Activated naive CD4-positive, alpha-beta T cell treated with Interleukin-2 at 50 U/mL for 16 hours (primary cell): ENCODE measurements at places on chromosomes 3 and 15.

GRCh38 chr3:45748068-45748467 lies 48.3 kb downstream of the SLC6A20 start:
- no peak for DNase-seq

DNA sequence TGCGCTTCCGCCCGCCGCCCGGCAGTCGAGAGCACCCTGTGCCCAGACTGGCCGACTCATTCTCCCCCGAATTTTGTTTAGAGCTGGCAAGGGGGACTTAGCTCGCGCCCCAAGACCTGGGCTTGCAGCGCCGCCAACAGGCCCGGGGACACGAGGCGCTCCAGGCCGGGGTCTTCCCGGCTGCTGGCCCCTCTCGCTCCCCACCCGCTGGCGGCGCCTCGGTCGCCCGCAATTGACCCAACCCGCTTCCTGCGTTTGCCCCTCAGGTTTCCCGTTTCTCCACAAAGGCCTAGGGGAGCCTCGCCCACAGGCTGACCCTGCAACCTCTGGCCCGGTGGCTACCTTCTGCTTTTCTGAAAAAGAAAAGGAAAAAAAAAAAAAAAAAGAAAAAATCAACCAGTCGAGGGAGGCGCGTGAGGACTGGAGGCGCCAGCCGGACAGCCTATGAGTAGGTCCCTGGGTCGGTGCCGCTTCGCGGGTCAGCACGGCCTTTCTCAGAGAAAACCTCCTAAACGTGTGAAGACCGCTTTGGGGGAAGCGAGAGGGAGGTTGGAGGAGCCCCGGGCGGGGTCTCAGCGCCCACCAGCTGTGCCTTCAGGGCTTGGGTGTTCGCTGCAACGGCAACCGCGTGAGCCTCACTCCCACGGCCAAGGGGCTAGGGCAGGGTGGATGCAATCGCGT lies 7.2 kb downstream of the FOXL2 start:
- DNase-seq = no peak

- no peak for DNase-seq
Observed at GRCh38 chr3:155189478-155189877, 104.0 kb downstream of the STRIT1 start.

DNA sequence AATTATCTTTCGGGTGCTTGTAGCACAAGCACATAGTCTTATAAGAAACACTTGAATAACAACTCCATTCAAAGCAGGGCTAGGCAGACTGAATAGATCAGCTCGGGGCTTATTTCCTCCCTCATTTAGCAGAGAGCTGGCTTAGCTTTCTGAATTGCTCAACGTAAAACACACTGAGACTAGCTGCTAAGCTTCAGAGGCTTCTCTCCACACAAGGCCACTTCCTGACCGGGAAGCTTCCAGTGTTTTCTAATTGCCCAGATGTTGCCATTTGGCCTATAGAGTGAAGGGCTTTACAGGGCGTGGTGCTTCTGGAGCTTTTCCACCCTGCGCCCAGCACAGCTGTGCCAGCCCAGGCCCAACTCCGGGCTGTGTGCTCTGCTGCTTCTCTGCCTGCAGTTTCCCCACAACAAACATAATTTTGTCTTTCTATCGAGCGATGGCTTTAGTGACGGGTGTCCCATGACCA lies 16.6 kb downstream of the FAM240A start:
- DNase-seq = no peak

DNA sequence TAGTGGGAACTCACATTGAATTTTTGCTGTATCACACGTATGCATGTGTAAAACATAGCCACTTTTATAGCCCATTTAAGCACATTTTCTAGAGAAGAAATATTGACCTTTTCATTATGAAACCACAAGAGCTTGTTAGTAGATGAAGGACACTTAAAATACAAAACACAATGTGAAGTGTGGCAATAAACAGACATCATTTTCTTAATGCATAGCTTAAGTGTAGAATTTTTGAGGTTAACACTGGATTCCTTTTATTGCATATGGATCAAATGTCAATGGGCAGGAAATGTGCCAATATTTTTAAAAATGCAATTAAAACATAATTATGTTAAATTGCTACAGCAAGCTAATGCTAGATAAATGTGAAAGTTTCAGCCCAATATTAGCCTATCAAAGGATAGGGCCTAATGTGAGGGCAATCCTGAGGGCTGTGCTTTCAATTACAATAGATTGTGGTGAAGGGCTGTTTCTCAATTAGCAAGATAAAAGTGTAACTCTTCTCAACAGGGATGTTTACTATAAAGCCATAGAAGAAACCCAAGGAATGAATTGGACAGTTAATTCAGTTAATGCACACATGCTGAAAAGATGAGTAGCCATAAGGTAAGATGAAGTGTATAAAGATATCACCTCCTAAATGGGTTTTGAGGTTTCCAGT lies 489.0 kb upstream of the CDIN1 start:
- no peak for DNase-seq
